ENCODE measurements at places on chromosomes 3 and 15.
A peak's percentile ranks its signal among the peaks of the same experiment; 100 is the strongest.

GRCh38 chr3:78285032-78285728 lies 1245.3 kb downstream of the ROBO2 start:
- no peak for DNase-seq

- peak; percentile 20 for DNase-seq
These were observed 21.7 kb downstream of the CCR9 start for GRCh38 chr3:45907769-45908705.

GRCh38 chr3:158765518-158766205 lies 33.4 kb upstream of the RARRES1 start:
- DNase-seq, result no peak

DNA sequence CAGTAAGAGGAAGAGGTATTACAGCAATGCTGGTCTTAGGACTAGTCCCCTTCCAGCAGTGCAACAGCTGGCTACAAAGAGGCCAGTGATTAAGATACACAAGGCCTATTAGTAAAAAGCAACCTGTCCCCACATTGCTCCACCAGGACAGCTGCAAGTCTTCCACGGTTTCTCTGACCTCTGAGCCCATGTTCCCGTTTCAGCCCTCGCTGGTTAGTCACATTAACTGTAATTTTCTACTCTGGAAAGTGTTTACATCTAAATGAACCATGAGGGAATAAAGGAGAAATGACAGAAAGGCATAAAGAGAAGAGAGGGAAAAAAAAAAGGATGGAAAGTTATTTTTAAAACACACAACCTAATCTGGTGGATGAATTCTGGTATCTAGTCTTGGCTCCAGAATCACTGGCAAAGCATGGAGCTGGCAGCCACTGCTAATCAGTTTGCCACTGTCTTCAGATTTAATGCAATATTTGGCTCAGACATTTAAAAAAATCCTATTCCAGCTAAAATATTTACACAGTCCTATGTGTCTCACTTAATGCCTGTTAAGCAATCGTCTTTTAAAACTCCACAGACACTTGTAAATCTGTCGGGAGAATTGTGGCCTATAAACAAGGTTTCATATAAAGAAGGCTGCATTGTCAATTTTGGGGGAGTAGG lies 154.9 kb downstream of the GREM1 start:
- DNase-seq, result no peak

GRCh38 chr3:29686889-29687592 lies 406.2 kb downstream of the RBMS3 start:
- no peak for DNase-seq

DNA sequence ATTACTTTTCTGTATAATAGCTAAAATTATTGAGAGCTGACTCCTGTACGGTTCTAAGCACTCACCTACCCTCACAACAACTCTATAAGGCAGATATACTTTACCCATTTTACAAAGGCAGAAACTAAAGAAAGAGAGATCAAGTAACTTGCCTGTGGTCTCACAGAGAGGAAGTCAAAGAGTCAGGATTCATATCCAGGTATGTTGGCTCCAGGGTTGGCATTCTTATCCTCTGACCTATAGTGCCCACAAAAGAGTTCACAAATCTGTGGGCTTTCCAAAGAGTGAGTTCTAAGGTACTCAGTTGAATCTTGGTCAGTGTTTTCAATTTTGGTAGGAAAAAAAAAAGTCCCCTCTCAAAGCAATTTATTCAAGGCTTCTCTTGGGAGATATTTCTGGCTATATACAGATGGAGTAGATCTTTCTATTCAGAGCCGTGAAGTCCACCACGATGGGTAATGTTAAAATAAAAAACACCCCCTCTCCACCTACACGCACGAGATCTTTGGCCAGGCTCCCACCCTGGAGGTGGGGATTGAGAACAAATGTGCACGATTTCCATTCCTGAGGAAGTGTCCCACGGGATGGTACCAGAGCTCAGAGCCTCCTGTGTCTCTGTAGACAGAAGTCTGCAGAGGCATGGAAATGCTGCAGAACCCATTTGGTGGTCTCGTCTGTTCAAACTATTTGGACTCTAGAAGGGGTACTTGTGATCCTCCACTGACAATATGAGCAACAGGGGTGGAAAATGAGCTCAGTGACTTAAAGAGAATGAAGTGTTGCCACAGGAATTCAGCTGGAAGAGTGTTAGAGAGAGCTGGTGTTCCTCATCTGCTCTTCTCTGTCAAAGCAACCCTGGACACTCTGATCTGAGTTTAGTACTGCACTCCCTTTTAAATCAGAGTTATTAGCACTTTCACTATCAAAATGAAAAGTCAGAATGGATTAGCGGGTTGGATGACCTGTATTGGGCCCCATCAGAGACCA lies 212.1 kb upstream of the EIF1B start:
- no peak for DNase-seq

- DNase-seq, result no peak
These were observed 243.6 kb upstream of the LYSMD4 start for GRCh38 chr15:99976811-99977271.

GRCh38 chr15:47750030-47750739 lies 32.9 kb downstream of the SEMA6D start:
- DNase-seq, result no peak

DNA sequence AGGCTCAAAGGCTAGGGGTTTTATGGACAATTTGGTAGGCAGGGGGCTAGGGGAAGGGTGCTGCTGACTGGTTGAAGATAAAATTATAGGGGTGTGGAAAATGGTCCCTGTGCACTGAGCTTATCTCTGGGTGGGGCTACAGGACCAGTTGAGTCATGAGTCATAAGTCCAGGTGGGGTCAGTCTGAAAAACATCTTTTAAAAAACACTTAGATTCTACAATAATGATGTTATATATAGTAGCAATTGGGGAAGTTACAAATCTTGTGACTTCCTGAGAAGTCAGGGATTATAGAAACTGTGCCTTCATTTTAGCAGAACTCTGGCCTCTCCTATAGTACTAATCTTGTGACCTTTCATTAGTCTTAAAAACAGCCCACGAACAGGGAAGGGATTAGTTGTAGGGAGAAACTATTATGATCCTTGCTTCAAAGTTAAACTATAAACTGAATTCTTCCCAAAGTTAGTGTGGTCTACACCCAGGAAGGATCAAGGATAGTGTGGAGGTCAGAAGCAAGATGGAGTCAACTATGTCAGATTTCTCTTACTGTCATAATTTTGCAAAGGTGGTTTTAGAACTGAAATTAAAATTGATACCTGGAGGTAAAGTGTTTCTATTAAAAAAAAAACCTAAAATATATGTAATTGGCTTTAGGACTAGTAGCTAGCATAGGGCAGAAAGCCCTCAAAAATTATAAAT lies 130.1 kb downstream of the P2RY1 start:
- no peak for DNase-seq

GRCh38 chr15:31954374-31955172 lies 75.7 kb upstream of the CHRNA7 start:
- DNase-seq, result no peak

GRCh38 chr3:22593638-22594037 lies 609.5 kb upstream of the UBE2E2 start:
- no peak for DNase-seq

DNA sequence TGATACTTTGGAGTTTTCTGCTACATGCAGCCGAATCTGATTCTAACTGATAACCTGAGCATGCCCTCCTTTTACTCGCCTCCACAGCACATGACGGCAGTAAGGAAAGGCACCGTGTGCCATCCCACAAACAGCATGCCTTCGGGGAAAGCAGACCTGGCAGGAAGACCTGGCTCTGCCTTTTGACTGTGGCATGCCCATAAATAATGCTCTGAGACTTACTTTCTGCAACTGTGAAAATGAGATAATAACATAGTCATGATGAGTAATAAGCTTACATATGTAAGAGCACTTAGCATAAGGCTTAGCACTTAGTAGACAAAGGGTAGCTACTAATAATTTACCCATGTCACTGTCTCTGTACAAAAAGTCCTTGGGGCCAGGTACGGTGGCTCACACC lies 32.9 kb downstream of the MTHFS start:
- DNase-seq, result no peak

GRCh38 chr3:177687291-177687690 lies 490.0 kb upstream of the TBL1XR1 start:
- DNase-seq, result no peak
